ENCODE measurements at places on chromosomes 4 and X.

DNA sequence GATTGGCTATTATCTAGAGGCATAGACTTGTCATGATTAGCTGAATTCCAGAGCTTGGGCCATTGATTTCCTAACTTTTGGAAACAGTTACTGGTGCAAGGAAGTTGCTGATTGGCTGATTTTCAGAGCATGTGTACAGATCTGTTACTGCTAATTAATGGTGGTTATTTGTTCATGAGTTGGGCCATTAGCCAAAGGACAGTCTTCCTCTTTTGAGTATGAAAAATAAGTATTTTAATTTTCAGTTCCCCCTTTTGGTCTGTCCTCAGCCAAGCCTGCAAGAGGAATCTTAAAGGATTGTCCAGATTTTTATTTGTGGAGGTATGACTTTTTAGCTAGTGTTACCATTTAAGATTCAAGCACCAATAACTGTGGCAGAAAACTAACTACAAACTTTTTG lies 7.0 kb upstream of the DSPP start:
- no peak for DNase-seq

DNA sequence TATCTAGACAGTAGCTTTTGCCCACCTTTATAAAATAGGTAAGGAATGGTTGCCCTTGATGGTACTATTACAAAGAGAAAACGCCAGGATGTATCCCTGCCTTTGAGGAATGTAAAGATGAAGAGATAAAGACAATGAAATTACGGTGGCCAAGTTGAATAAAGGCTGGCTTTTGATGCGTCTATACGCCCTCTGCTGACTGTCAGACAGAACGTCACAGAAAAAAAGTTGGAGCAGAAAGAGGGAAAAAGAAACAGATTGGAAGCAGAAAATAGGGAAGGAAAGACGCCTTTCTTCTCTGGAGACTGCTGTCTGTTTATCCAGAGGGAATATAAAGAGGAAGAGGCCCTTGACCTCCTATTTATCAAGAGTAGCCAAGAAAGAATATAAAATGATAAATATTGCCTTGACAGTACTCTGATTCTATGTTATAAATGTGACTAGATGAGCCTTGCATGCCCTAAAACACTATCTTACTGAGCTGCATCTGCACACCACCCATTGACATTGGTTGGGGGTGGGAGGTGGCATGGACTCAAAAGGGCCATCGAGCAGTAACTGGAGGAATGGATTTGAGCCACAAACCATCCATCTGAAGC lies 30.6 kb downstream of the PCDH19 start:
- DNase-seq: no peak

DNA sequence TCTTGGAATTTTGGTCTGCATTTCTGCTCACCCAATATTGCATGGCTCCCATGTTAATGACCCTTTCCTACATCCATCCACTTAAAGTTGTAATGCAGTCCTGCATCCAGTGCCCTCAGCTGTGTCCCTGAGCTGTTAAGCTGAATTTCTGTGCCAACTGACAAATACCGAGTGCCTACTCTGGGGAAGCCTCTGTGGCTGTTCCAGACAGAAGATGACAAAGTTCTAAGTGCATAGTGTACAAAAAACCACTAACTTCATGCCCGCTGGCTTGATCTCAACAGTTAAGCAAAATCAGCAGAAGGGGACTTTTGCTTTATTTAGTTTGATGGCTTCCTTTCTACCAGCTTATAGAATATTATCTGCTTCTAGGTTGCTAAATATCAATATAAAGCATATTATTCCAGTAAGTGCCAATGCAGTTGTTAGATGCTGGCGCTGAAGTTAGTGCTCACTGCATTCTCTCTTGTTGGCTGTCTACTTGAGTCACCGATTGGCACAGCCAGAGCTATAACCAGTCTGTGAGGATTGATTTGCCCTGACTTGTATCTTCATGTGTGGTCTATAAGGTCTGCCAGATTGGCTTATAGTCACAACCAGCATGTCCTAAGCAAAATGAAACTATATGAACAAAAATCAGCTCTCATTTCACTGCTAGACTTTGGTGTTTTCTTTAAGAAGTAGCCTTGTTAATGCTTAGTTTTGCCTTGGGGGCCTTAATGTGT lies 98.9 kb downstream of the KLHL8 start:
- DNase-seq: no peak

DNA sequence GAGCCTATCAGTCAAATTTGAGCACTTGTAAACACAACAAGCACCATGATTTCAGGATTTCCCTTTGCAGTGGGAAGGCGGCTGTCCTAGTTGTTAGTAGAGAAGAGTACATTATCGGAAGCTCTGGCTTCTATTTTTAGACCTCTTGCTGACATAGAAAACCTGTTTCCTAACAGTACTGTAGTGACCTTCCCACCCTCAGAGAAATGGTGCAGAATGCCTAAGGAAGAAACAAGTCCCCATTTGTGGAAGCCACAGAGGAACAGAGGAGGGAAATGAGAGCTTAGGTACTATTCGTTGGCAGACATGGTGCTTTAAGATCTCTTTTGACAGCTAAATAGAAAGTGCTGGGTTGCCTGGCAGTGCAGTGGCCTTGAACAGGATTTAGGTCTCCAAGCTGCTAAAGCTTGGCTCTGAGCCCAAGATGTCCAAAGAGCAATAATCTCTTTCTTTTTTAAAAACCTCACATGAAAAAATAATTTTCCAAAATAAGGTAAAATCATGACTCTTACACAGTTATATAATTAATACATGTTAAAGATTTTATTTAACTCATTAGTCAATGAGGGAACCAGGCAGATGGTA lies 24.9 kb downstream of the GLRA2 start:
- DNase-seq: no peak

DNA sequence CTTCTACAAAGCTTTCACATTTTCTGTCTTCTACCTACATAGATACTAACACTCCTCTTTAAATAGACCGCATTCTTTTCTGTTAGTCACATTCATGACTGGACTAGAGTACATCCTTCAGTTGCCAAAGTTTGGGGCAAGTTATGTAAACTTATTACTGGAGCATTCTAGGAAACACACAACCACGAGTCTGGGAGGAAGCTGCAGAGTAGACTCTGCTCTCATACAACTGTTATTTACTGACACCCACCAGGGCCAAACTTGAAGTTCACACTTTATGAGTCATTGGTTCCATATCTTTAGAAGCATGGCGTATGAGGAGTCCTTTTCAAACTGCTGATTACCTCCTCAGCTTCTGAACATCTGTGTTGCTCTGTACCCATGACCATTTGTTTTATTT lies 87.0 kb downstream of the RNF150 start:
- DNase-seq: no peak
